ENCODE measurements at places on chromosomes 11 and 22.

DNA sequence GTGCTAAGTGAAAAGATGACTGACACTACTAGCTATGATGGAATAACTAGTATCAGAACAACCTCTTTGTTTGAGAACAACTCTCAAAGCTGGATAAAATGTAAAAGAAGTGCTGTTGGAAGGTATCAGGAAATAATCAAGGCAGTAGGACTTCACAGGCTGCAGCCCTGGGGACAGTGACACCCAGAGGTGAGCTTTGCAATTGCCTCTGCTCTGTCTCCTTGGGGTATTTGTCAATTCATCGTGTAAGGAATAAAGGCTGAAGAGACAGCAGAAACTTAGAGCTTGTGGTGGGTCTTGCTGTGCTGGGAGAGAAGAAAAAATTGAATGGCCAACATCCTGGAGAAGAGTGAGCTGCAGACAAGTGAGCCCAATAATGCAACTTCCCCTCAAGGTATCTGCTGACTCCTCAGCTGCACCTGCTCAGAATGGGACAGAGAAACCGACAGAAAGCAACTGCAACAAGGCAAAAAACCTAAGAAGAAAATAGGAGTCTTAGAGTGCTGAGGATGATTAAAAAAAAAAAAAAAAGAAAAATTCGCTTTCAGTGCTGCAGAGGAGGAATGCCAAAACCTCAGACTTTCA, 141.1 kb downstream of the RCN1 start:
- no peak for DNase-seq

DNA sequence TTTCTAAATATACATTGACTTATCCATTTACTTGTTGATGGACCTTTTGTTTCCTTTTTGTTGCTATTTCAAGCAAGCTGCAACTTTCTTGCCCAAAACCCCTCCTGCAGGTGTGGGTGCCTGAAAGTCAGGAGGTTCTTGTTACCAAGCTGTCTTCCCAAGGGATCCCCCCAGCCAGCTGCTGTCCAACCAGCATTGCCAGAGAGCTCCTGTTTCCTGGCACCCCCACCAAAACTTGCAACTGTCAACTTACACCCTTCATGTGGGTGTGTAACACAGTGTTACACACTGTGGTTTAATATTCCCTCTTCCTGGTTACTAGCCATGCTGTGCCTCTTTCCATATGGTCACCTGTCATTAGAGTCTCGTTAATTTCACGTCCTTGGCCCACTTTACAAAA, 1.6 kb upstream of the KRTAP5-1 start:
- no peak for DNase-seq

- no peak for DNase-seq
Observed at GRCh38 chr22:47929646-47930185, 1167.3 kb downstream of the TBC1D22A start.

DNA sequence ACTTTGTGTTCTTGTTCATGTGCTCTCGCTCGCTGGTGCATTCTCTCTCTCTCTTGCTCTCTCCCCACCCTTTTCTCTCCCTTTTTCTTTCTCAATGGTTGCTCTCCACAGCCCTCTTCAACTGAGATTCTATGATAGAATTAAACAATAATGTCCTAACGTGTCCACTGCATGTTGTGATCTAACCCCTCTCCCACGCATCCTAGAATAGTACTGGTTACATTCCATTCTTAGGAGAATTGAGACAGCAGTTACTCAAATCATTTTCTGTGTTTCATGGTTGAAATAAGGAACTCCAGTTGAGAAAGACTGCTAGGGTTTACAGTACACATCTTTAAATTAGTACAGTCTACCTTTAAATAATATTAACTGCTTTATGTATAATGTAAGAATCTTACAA, 318.1 kb upstream of the PITPNB start:
- DNase-seq = no peak

All from CD8-positive, alpha-beta T cell (primary cell).